ENCODE measurements at places on chromosomes 5 and 9. TPM values are rescaled to one million over a fixed set of nuclear protein-coding genes. Genes with fewer than 3 reads are reported as not detected.

NXNL2 gene
- not detected for total RNA-seq

DNA sequence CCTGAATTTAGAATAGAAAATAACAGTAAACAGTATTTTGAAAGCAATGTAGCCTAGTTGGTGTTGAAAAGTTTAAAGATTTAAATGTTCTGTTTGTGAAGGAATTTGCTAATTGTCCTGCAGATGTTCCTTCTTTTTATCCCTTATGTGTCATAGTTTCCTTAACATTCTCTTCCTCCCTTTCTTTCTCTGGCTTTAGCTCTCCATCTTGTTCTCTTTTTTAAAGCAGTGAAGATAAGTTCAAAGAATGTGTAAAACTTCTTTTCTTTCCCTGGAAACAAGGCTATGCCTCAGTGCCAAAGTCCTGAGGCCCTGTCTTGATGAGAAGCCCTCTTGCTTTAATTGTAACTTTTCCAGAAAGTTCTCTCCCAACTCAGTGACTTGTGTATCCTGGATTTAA lies 24.4 kb upstream of the GAS1 start:
- DNase-seq: no peak

DNA sequence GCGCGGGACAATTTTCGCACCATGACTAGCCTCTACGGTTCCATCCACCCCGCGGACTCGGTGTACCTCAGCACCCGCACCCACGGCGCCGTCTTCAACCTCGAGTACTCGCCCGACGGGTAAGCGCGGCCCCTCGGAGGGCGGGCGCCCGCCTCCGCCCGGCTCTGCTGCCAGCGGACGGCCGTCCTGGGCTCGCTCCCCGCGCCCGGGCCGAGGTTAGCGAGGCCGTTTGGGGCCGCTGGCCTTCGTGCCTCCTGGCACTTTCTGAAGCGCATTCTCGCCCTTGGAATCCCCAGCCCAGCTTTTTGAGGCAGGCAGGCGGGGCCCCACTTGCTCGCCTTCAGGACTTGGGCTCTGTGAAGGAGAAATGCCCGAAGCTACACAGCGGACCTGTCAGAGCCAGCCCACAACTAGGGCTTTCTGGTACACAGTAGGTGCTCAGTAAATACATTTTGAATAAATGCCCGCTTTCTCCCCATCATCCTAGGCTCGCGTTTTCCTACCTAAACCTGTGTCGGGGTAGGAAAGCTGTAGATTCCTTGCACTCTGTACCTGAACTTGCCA lies 772 bp downstream of the DCAF10 start:
- DNase-seq: no peak

- DNase-seq: no peak
Observed at GRCh38 chr5:3751846-3752245, 156.2 kb downstream of the IRX1 start.

GRCh38 chr9:129549684-129550083 lies 71.2 kb downstream of the C9orf50 start:
- DNase-seq: no peak

RGS7BP gene
- total RNA-seq: 4.6 TPM

GRCh38 chr9:135045928-135046738 lies 41.3 kb upstream of the OLFM1 start:
- no peak for DNase-seq

C9orf153 gene
- total RNA-seq: 0.38 TPM

DNA sequence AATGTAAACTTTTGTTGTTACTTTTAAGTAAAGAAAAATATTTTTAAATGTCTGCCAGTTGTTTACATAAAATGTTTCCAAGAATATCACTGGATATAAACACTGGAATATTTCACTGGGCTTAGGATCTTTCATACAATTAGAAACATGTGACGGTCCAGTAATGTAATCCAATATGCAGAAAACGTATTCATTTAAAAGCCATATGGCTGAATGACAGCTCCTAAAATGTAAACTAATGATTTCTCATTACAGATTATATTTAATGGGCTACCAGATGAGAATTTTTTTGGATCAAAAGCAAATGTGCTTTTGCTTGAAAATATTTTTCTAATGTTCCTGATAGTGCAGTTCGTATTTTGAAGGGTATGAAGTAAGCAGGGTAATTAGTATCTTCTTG lies 124.3 kb downstream of the TTC39B start:
- no peak for DNase-seq

DNA sequence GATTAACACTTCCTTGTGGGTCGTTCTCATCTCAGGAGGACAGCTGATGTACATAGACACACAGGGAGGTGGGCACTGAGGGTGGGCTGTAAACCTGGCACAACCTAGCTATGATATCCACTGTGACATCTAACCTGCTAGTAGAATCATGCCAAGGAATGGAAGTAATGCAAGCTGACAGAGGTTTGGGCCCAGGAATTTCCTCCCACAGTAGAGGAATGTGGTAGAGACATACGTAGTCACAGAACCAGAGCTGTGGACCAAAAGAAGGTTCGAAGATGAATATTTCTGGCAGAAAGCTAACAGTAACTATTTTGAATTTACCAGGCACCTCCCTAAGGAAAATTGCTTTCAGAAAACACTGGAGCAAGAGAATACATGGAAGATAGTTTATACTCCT lies 15.2 kb upstream of the DNAJC25 start:
- DNase-seq: no peak

GRCh38 chr9:38003946-38004808 lies 64.8 kb downstream of the SHB start:
- no peak for DNase-seq

MYMK gene
- not detected for total RNA-seq

KCNT1 gene
- 0.95 TPM for total RNA-seq

ENC1 gene
- total RNA-seq: 7.8 TPM

GRCh38 chr5:150213530-150213929 lies 23.7 kb downstream of the SLC6A7 start:
- no peak for DNase-seq

Measured in omental fat pad (tissue), 4 donors.